ENCODE measurements at places on chromosomes 1 and 21.

GRCh38 chr1:221840511-221841243, 98.8 kb upstream of the DUSP10 start:
- no peak for DNase-seq

DNA sequence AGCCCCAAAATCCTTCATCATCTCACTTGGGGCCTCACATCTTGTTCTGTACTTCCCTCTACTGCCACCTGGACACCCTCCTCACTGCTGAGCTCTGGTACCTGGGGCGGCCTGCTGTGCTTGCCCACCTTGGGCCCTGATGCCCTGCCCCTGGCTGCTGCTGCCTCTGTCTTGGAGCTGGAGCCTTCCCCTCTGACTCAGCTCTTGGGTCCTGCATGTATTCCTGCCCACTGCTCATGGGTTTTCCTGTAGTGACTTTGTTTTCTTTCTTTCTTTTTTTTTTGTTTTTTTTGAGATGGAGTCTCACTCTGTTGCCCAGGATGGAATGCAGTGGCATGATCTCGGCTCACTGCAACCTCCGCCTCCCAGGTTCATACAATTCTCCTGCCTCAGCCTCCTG, 37.5 kb downstream of the TRAPPC10 start:
- DNase-seq = no peak

- no peak for DNase-seq
Measured at GRCh38 chr1:59952065-59952464, 25.5 kb upstream of the CYP2J2 start.

DNA sequence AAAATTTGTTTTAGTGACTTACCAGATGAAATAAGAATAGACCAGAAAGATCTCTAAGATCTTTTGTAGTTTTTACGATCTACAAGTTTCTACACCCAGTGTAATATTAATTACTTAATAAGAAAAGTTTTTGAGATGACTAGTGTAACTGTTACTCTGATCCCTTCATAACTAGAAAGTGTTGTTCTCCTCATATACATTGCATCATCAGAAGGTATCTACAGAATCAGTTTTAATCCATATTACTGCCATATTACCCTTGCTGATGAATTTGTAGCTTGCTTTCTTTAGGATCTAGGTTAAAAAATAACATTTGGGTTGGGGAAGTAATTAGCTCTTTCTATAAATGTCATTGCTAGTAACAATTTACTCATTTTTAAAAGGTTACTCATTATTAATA, 72.5 kb downstream of the GPR161 start:
- no peak for DNase-seq

Measured in femur (tissue), 1 donor.